ENCODE measurements at places on chromosomes 1 and 21.

- peak; percentile 75 for DNase-seq
Observed at GRCh38 chr1:8317647-8318381, at the start of gene SLC45A1. TSS of gene SLC45A1 (plus strand) at chr1:8318114. CDS start at chr1:8324330, 6,216 bp downstream.

- DNase-seq = no peak
Observed at GRCh38 chr1:1361233-1361981, 3.1 kb upstream of the MXRA8 start.

DNA sequence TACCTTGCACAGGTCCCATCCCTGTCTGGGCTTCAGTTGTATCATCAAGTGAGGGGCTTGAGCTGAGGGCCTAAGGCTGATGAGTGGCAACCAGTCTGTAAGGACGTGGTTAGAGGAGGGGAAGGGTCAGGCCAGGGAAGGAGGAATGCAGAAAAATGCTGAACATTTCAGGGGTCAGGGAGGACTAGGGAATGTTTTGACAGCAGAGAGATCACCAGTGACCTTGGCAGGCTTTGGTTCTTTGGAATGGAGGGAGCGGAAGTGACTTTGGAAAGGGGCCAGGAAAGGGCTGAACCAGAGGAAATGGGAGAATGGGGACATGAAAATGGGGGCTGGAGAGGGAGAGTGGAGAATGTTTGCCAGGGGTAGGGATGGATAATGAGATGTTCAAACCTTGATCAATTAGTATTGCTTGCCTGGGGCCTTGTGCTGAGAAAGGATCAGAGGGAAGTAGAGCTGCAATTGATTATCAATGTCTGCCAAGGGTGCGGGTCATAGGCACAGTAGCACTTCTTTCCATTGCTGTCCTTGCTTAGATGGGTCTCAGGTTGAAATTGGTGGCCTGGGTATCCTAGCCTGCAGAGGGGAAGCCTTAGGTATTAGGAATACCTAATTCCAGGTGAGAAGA lies 7.4 kb downstream of the LDLRAP1 start:
- DNase-seq = no peak

- DNase-seq = no peak
Observed at GRCh38 chr1:245416781-245417180, 262.0 kb downstream of the KIF26B start.

DNA sequence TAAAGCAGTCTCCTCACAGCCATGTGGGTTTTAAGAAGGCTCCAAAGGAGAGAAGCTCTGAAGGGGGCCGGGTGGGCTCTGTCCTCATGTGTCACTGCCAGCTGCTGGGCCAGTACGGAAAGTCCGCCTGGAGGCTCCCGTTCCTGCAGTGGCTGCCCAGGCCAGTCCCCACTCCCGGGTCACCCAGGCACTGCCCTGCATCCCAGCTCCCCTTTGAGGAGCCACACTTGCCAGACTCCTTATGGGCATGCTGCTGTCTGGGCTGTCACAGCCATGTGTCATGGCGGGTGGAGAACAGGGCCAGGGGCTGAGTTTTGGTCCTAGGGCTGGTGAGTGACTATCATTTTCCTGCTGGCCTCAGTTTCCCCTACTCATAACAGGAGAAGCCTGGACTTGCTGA lies 79.4 kb upstream of the ACTRT2 start:
- DNase-seq = no peak

- DNase-seq = no peak
Observed at GRCh38 chr1:165863346-165863745, 35.9 kb downstream of the UCK2 start.

DNA sequence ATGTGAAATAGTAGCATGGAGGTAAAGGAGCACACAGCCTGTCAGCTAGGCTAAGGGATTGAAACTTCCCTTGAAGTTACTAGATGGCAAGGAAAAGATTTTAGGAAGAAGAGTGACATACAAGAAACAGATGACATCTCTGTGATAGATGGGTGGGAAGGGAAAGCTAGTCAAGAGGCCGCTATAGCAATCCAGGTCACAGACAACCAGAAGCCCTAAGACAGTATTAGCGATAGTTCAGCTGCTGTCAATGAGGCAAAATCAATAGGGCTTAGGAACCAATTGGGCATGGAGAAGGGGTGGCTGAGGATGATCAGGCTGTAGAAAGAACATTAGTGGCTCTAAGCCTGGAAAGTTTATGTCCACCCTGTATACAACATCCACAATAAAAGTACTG lies 111.1 kb downstream of the GLUL start:
- DNase-seq = no peak

- DNase-seq = no peak
Observed at GRCh38 chr1:94624203-94624602, 82.6 kb upstream of the F3 start.

GRCh38 chr1:70891051-70891843 lies 156.4 kb downstream of the PTGER3 start:
- DNase-seq = no peak

GRCh38 chr1:24311741-24312140 lies 7.4 kb upstream of the GRHL3 start:
- no peak for DNase-seq

DNA sequence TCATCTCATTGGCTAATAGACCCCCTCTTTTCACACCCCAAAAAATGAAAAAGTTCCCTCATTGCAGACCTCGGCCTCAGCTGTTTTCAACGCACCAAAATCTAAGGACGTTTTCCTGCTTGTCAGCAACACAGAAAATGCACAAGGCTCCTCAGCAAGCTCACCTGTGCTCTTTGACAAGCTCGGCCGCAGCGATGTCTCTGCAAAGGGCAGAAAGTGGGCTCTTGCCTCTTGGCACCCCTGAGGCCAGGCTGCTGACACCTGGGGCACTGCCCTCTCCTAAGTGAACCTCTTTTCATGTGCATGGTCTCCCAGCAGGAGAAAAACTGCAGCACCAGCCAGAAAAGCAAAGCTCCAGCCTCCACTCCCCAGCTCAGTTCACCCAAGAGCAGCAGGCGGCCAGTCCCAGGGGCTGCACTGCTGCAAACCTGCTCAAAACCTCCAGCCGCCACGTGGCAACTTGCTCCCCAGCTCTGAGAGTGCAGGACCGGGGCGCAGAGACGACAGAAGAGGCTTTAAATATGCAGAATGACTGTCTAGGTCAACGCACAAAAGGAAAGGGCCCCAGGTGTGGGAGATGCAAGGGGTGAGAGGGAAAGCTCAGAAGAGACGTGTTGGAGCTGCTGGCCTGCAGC lies 101.7 kb downstream of the PDE9A start:
- no peak for DNase-seq

- no peak for DNase-seq
Observed at GRCh38 chr21:46017148-46017547, 35.6 kb downstream of the COL6A1 start.

- no peak for DNase-seq
Observed at GRCh38 chr1:20339811-20340457, 49.3 kb downstream of the VWA5B1 start.

DNA sequence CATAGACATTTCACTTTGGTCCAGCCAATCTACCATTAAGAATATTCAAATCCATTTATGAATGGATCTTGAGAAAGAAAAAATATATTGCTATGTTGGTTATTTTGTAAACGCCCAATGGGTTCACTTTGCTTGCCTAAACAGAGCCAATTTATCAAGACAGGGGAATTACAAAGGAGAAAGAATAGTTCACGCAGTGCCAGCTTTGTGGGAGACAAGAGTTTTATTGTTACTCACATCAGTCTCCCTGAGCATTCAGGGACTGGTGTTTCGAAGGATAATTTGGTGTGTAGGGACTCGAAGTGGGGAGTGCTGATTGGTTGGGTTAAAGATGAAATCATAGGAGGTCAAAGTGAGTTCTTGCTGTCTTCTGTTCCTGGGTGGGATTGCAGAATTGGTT lies 135.3 kb downstream of the GABPA start:
- DNase-seq = no peak

GRCh38 chr1:157438613-157439012 lies 113.7 kb downstream of the FCRL5 start:
- peak; percentile 82 for DNase-seq

- DNase-seq = peak; percentile 51
Observed at GRCh38 chr1:58576727-58577653, at the start of gene TACSTD2. TSS of gene TACSTD2 (minus strand) at chr1:58577252. CDS start at chr1:58577156, 96 bp downstream.

DNA sequence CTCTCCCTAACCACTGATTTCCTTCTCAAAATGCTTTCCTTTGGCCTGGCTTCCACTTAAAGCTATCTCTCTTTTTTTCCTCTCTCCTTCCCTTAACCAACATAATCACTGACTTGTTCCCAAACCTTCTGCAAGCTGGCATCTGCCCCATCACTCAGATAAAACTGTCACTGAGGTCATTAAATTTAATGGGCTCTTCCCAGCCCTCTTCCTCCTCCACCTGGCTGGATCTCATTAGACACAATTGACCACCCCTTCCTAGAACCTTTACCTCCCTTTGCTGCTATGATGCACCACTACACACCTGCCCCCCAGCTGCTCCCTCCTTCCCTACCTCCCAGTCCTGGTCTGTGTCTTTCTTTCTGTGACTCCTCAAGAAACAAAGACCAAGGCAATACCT lies 44.0 kb upstream of the GJB5 start:
- no peak for DNase-seq

DNA sequence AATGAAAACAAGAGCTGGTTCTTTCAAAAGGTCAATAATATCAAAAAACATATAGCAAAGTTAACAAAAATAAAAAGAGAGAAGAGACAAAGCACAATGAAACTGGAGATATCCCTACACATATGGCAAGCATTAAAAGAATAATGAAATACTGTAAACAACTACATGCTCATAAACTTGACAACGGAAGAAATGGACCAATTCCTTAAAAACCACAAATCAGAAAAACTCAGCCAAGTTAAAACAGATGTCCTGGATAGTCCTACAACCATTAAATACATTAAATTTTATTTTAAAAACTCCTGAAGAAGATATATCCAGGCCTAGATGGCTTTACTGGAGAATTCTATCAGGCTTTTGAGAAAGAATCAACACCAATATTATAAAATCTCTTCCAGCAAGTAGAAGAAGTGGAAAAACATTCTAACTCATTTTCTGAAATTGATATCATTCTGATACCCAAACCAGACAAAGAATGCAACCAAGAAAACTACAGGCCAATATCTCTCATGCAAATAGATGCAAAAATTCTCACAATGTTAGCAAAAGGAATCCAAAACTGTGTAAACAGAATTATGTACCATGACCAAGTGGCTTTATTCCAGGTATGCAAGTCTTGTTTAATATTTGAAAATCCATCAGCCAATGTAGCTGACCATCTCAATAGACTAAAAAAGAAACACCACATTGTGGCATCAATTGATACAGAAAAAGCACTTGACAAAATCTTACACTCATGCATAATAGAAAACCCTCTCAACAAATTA lies 56.1 kb upstream of the LRRC7 start:
- no peak for DNase-seq

DNA sequence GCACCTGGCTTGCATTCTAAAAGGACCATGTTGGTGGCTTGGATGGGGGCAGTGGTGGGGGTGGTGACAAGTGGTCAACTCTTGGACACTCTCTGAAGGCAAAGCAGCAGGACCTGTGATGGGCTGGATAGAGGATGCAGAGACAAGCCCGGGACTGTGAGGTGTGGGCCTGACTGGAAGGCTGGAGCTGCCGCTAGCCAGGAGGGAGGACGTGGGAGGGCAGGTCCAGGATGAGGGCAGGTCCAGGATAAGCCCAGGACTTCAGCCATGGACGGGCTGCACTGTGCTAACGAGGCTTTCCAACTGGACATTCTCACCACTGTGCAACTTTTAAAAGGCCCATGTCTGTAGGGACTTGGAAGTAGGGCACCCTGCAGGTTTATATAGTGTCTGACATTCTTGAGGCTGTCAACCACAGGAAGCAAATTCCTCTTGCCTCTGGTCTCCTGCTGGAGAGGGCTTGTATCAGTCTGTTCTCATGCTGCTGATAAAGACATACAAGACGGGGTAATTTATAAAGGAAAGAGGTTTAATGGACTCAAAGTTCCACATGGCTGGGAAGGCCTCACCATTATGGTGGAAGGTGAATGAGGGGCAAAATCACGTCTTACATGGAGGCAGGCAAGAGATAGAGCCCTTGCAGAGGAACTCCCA lies 8.3 kb upstream of the C1orf167 start:
- no peak for DNase-seq

GRCh38 chr1:46157916-46158311 lies 17.0 kb upstream of the TSPAN1 start:
- DNase-seq = no peak

DNA sequence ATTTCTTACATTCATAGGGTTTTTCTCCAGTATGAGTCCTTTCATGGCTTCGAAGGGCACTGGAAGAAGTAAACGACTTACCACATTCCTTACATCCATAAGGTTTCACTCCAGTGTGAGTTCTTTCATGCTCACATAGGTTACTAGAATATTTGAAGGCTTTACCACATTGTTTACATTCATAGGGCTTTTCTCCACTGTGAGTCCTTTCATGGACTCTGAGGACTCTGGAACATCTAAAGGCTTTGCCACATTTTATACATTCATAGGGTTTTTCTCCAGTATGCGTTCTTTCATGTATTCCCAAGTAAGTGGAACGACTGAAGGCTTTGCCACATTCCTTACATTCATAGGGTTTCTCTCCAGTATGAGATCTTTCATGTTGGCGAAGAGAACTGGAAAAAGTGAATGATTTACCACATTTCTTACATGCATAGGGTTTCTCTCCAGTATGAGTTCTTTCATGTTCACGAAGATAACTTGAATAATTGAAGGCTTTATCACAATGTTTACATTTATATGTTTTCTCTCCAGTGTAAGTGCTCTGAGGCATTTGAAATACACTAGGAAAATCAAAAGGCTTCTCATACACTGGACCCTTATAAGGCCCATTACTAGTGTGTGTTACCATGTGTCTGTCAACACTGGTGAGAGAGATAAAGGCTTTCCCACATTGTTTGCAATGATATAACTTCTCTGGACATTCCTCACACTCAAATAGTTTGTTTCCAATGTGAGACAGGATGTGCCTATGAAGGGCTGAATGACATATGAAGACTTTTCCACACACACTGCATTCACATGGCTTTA lies 29.9 kb upstream of the ZNF695 start:
- DNase-seq = no peak

- DNase-seq = no peak
Observed at GRCh38 chr1:63498106-63498505, 24.9 kb downstream of the ITGB3BP start.

DNA sequence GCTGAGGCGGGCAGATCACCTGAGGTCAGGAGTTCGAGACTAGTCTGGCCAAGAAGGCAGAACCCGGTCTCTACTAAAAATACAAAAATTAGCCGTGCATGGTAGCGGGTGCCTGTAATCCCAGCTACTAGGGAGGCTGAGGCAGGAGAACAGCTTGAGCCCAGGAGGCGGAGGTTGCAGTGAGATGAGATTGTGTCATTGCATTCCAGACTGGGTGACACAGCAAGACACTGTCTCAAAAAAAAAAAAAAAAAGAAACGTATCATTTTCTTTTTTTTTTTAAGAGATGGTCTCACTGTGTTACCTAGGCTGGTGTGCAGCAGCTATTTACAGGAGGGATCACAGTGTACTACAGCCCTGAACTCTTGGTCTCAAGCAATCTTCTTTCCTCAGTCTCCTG lies 47.3 kb downstream of the ITGB3BP start:
- DNase-seq = no peak

DNA sequence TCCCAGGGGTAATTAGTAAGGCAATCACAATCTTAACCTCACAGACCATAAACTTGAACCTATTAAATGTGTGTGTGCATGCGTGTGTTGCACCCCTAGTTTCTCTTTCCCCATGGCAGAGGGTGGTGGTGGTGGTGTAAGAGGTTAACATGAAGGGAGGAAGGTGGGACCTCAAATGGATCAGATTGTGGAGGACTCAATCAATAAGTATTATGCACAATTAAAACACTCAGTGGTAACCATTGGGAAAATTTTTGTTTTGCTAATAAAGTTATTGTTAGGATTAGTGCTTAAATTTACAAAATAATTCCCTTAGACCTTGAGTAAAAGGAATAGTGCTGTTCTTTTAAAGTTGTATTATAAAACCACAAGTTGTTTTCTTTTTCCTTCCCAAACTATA lies 283.0 kb downstream of the OLFM3 start:
- no peak for DNase-seq

All from tongue (tissue), 3 donors.